ENCODE measurements at places on chromosomes 2 and 18. TPM values are rescaled to one million over a fixed set of nuclear protein-coding genes. Genes with fewer than 3 reads are reported as not detected.

DNA sequence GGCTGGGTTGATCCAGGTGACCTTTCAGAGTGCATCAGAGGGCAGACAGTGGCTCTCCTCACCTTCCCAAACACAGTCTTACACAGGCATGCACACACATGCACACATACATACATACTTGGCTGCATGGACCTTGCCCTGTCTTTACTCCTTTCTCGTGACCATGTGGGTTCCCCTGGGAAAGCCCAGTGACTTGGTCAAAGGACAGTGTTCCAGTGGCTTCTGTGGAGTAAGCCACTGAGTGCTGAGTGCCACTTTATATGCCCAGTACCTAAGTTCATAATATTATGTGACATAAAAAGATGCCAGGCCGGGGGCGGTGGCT, 249.4 kb downstream of the MYCN start:
- no peak overlapping the region for H3K27ac ChIP-seq
- DNase-seq = no peak
- H3K4me1 ChIP-seq = no peaks in the 10 kb centered on the region
- H3K36me3 ChIP-seq = no peaks in the 10 kb centered on the region
- H3K27me3 ChIP-seq = no peaks in the 10 kb centered on the region
- H3K4me3 ChIP-seq = no peak overlapping the region

DNA sequence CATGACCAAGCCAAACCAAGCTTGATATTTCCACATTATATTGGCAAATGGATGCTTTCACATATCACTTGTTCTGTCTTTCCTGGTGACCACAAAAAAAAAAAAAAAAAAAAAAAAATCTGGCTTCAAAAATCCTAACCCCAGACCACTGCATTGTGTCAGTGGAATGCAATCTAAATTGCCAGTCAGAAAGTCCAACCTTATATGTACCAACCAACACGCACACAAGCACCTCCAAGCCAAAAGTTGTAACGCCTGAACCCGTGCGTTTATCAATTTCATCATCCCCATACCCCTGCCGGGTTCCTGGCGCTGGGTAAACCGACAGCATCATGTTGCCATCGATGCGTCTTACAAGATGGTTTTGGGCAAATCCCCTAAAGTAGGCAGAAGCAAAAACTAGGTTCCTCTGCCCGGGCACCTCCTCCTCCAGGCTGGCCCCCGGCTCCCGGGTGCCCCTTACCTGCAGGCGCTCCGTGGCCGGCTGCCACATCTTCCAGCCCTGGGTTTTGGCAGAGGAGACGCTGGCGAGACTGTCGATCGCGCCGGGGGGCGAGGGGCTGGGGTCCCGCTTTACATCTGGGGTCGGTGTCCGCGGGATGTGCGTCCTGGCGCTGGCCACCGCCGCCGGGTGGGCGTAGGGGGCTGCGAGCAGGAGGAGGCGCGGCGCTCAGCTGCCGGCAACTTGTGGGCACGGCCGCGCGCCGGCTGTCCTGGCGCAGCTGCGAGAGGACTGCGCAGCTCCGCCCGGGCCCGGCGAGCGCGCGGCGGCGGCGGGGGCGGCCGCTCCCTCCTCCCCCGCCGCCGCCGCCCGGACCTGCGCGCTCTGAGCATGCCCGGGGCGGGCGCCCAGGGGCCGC, at the start of gene PID1:
TSS of gene PID1 (minus strand) at position 737 of the 860 bp plus-strand sequence. CDS start at position 493, 244 bp downstream.
- H3K4me3 ChIP-seq = no peak within 1 kb of the TSS
- no peak for DNase-seq
- peaks cover 34% of the 10 kb centered on the region for H3K27me3 ChIP-seq
- no peaks in the 10 kb centered on the region for H3K36me3 ChIP-seq
- no peak within 1 kb of the TSS for H3K27ac ChIP-seq

- H3K36me3 ChIP-seq = no peaks in the 10 kb centered on the region
- no peak overlapping the region for H3K27ac ChIP-seq
- peaks cover 9% of the 10 kb centered on the region for H3K4me1 ChIP-seq
- no peak for DNase-seq
- H3K27me3 ChIP-seq = no peaks in the 10 kb centered on the region
Measured at GRCh38 chr18:11994336-11994702, 13.0 kb downstream of the IMPA2 start.

The ALPP gene
- total RNA-seq = not detected

The RFTN2 gene
- not detected for total RNA-seq

The OSR1 gene
- total RNA-seq = not detected

The ITGA4 gene
- total RNA-seq = 89.2 TPM

The MTIF2 gene
- total RNA-seq = 40.4 TPM

GRCh38 chr2:230540332-230540731, 124.3 kb downstream of the SP100 start:
- peaks cover 67% of the 10 kb centered on the region for H3K36me3 ChIP-seq
- no peaks in the 10 kb centered on the region for H3K27me3 ChIP-seq
- peak overlapping the region; percentile 35 for H3K27ac ChIP-seq
- no peak for DNase-seq

DNA sequence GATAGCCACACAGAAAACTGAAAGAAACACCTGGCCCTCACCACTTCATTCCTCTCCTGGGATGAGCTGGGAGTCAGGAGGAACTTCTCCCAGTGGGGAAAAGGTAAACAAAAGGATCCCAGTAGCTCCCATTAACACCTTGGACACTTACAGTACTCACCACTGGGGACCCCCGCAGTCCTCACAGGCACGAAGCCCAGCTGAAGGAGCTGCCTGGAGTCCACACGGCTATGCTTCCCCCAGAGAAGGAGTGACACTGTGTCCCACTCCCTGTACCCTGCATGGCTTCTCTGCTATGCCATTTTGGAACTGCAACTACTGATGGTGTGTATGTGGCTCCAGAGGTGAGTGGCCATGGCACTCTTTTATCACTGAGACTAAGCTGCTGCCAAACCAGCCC, 1565.1 kb downstream of the LRP1B start:
- H3K36me3 ChIP-seq = no peaks in the 10 kb centered on the region
- no peaks in the 10 kb centered on the region for H3K4me1 ChIP-seq
- H3K4me3 ChIP-seq = no peak overlapping the region
- H3K27me3 ChIP-seq = no peaks in the 10 kb centered on the region
- no peak overlapping the region for H3K27ac ChIP-seq

- peaks cover 21% of the 10 kb centered on the region for H3K36me3 ChIP-seq
- H3K4me1 ChIP-seq = peaks cover 44% of the 10 kb centered on the region
- no peak for DNase-seq
- H3K27me3 ChIP-seq = no peaks in the 10 kb centered on the region
- peak overlapping the region; percentile 81 for H3K27ac ChIP-seq
- H3K4me3 ChIP-seq = peak overlapping the region; percentile 82
Measured at GRCh38 chr18:77133835-77134496, 1.4 kb upstream of the MBP start.

DNA sequence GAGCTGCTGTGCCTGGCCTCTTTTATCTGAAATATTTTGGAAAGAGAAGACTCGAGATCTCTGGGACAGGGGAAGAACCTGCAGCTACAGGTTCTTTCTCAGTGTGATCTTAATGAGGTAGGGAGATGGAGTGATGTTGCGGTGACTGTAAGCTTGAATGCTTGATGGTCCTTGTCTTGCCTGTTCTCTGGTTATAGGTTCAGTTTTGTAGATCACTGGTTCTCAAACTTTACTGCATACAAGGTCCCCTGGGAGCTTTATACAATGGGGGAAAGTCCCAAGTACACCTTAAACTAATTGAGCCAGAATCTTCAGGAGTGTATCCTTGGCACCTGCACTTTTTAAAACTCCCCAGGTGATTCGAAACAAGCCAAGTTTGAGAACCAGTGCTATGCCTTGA, 136.7 kb upstream of the CXCR4 start:
- peaks cover 80% of the 10 kb centered on the region for H3K4me1 ChIP-seq
- H3K4me3 ChIP-seq = peak overlapping the region; percentile 55
- DNase-seq = no peak
- H3K36me3 ChIP-seq = no peaks in the 10 kb centered on the region
- no peaks in the 10 kb centered on the region for H3K27me3 ChIP-seq
- peak overlapping the region; percentile 92 for H3K27ac ChIP-seq

DNA sequence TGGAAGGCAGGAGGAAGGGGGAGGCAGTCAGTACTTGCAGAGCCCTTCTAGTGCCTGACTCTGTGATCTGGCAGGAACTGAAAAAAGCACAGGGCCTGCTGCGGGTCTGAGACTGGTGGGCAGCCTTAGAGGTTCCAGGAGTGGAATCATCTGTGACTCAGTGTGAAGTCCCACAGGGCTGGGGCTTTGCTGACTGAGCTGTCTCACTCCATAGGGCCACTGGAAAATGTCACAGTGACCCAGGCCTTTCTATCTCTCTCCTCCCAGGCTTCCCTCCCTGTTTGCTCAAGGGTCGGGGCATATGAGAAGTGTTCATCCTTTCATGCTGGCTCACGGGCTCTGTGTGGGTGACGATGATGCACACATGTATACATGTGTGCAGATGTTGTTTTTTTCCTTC, 47.1 kb upstream of the ZFP36L2 start:
- no peak overlapping the region for H3K4me3 ChIP-seq
- no peaks in the 10 kb centered on the region for H3K27me3 ChIP-seq
- H3K27ac ChIP-seq = no peak overlapping the region
- DNase-seq = no peak

DNA sequence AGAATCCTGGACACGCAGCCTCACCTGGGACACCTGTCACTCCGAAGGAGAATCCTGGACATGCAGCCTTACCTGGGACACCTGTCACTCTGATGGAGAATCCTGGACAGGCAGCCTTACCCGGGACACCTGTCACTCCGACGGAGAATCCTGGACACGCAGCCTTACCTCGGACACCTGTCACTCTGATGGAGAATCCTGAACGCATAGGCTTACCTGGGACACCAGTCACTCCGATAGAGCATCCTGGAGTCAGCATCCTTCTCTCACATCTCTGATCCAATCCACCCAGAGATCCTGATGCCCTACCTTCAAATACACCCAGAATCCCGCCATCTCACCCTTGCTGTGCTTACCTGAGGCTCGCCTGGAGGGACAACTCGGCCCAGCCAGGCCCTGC, 154.9 kb downstream of the NDUFA10 start:
- H3K4me3 ChIP-seq = no peak overlapping the region
- no peaks in the 10 kb centered on the region for H3K4me1 ChIP-seq
- H3K36me3 ChIP-seq = no peaks in the 10 kb centered on the region
- H3K27ac ChIP-seq = no peak overlapping the region
- no peak for DNase-seq
- peaks cover 3% of the 10 kb centered on the region for H3K27me3 ChIP-seq

The CCDC85A gene
- total RNA-seq = not detected

The ABCG5 gene
- not detected for total RNA-seq

The TMEM178A gene
- not detected for total RNA-seq

The CYTIP gene
- 130 TPM for total RNA-seq

DNA sequence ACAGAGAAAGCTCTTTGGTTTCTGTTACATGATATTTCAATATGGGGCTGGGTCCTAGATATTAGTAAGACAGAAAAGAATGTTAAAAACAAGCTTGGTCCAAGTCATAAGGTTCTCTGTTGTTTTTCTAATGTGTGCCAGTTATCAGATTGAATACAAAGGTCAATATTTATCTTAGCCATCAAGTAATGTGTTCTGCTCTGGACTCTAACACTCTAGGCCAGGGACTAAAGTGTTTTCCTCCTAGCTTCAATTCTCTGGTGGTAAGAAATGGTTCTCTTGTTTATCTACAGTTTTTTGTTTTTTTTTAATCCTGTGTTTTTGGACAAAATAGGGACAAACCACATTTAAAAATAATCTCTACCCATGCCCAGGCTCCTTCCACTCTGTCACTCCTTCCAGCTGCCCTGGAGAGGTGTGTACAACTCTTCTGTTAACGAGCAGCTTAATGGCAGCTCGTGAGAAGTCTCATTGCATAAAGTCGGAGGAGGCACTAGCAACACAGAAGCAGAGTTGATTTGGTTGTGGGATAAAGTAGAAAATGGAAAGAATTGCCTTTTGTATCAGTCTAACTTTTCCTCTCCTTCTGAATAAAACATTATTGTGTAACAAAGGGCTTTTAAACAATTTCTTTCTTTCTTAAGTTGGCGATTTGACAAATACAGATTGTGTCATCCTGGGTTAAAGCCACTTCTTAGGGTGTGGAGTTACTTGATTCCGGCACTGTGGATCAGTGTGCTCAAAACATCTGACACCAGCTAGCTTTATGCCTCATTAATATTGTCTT, 8.0 kb upstream of the SESTD1 start:
- no peaks in the 10 kb centered on the region for H3K27me3 ChIP-seq
- no peaks in the 10 kb centered on the region for H3K36me3 ChIP-seq
- no peak for DNase-seq
- H3K4me3 ChIP-seq = no peak overlapping the region
- peaks cover 42% of the 10 kb centered on the region for H3K4me1 ChIP-seq

The FHL2 gene
- total RNA-seq = 0.16 TPM

DNA sequence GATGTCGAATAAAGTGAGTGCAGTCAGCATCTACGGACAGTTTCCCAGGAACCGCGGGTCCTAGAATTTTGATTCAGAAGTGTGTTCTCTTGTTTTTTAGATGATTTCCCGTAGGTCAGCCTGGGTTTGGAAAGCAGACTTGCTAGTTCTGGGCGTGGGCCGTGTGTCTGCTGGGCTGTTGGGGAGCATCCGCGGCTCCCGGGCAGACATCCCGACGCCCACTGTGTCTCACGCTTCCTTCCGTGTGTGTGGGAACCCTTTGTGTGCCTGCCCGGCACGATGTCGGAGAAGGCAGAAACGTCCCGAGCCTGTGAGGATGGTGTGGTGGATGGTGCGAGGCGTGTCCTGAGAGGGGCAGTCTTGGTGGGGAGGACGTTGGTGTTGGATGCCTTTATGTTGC, 18.4 kb downstream of the CTDP1 start:
- no peak for DNase-seq
- no peak overlapping the region for H3K27ac ChIP-seq
- peaks cover under 1% of the 10 kb centered on the region for H3K4me1 ChIP-seq
- no peaks in the 10 kb centered on the region for H3K27me3 ChIP-seq
- no peak overlapping the region for H3K4me3 ChIP-seq

GRCh38 chr2:143431316-143431715, 302.1 kb downstream of the ARHGAP15 start:
- H3K27ac ChIP-seq = no peak overlapping the region
- H3K4me3 ChIP-seq = no peak overlapping the region
- peaks cover 16% of the 10 kb centered on the region for H3K4me1 ChIP-seq

DNA sequence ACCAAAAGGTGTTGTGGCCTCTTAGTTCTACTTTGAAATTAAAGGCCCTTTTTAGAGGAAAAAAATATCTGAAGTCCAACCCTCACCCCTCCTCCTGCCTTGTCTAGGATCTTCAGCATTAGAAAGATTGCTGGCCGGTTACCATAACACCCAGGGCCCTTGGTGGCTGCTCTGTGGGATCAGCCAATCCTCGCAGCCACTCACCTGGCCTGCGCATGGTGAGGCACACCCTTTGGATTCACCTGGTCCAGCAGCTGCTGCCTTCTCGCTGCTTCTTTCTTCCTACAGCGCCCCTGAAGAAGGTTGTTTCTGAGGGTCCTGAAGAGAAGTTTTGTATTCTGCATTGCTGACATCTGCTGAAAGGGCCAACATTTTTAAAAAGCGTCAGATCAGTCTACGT, 25.2 kb downstream of the DYTN start:
- no peaks in the 10 kb centered on the region for H3K4me1 ChIP-seq
- H3K27ac ChIP-seq = no peak overlapping the region
- DNase-seq = no peak
- H3K36me3 ChIP-seq = no peaks in the 10 kb centered on the region
- peaks cover 8% of the 10 kb centered on the region for H3K27me3 ChIP-seq

GRCh38 chr2:190716176-190716807, 67.4 kb downstream of the NAB1 start:
- no peaks in the 10 kb centered on the region for H3K27me3 ChIP-seq
- no peak overlapping the region for H3K27ac ChIP-seq
- peaks cover 10% of the 10 kb centered on the region for H3K4me1 ChIP-seq
- no peak for DNase-seq
- H3K4me3 ChIP-seq = no peak overlapping the region

Data from activated B cell treated with CpG ODN at 0.5 μM for 24 hours (primary cell).